ENCODE measurements at places on chromosomes 1 and 21.

DNA sequence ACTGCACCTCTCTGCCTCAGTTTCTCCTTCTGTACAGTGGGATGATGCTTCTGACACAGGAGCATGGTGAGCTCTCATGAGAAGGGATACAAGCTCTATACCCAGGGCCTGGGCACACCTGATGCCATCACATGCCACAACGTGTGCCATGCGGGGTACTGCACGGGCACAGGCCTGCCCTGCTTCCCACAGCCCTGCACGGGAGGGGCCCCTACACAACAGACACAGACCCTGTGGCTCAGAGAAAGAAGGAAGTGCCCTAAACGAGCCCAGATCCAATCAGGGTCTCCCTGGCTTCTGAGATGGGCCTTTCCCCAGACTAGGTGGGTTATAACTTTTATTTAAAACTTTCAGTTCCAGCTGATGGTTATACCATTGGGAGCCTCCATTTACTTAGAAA lies 24.6 kb downstream of the C2CD2 start:
- no peak for DNase-seq

DNA sequence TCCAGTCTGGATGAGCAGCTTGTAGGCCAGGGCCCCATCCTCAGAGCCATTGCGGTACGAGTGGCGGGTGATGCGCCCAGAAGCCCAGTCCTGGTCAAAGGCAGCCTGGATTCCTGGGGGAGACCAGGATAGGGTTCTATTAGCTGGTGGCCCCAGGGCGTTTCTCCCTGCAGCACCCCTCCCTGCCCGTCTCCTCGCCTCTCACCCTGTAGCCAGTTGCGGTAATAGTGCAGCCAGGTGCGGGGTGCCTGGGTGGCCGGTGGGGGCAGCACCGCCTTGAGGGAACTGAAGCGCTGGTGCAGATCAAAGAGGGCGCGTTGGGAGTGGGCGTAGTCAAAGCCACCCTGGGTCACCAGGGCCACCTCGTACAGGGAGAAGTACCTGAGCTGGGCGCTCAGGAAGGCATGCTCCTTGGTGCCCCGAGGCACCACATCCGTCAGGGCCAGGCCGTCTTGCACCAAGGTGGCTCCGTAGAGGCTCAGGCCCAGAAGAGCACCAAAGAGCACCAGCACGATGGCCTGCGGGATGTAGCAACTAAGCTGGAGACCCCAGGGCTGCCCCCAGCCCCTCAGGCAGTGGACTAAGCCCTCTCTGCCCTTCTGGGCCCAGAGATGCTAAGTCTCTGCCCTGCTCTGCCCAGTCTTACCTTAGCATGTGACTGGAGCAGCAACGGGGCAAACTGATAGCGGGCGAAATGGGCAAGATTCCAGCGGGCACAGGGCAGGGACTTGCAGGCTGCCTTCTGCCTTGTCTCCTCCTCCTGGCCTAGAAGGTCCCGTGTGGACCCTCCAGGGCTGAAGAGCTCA lies 15.7 kb downstream of the PTCH2 start:
- DNase-seq, result no peak

- no peak for DNase-seq
These were observed 6.4 kb upstream of the LRP8 start for GRCh38 chr1:53334312-53334711.

DNA sequence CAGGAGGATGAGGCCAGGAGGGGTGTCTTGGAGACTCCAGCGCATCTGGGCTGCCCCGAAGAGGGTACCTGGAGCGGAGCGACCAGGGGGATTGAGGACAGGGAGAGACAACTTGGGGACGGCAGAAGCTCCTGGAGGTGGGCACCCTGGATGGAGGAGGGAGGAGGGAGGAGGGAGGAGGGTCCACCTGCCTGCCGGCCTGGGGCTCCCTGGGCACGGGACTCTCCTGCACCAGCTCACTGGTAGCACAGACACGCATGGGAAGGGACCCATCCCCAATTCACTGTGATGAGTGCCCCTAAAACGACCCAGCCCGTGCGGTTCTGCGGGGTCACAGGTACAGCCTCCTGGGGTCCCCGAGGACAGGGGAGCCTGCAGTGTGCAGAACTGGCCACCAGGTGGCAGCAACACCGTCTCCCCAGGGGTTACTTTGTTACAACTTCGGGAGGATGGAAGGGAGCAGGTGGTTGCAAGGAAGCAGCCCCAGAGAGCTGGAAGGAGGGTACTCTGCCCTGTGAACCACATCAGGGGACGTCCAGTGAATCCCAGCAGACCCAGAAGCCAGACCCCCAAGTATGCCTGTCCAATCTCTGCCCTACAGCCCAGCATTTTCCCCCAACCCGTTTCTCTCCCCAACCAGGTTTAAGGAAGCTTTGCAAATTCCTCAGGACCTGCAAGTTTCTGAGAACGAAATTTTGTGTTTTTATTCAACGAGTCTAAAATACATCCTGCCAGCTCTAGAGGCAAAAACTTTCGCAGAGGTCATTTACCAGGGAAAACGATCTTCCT lies 482.4 kb downstream of the NPHP4 start:
- DNase-seq, result peak; percentile 40

DNA sequence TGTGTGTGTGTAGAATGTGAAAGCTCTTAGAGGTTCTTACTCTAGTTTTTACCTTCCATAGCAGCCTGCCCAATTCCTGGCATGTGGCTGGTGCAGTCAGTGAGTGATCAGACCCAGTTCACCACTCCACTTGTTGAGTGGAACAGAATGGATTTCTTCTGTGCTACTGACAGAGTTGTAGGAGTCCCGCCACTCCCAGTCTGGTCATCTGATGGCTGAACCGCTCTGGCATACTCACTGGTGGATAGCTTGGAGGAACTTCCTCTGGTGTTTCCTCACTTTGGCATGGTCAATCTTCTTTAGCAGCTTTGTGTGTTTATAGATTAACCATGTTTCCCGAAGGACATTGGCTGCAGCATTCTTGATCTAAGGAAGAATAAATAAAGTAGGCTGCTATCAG lies 106.7 kb upstream of the ADAR start:
- DNase-seq, result no peak

DNA sequence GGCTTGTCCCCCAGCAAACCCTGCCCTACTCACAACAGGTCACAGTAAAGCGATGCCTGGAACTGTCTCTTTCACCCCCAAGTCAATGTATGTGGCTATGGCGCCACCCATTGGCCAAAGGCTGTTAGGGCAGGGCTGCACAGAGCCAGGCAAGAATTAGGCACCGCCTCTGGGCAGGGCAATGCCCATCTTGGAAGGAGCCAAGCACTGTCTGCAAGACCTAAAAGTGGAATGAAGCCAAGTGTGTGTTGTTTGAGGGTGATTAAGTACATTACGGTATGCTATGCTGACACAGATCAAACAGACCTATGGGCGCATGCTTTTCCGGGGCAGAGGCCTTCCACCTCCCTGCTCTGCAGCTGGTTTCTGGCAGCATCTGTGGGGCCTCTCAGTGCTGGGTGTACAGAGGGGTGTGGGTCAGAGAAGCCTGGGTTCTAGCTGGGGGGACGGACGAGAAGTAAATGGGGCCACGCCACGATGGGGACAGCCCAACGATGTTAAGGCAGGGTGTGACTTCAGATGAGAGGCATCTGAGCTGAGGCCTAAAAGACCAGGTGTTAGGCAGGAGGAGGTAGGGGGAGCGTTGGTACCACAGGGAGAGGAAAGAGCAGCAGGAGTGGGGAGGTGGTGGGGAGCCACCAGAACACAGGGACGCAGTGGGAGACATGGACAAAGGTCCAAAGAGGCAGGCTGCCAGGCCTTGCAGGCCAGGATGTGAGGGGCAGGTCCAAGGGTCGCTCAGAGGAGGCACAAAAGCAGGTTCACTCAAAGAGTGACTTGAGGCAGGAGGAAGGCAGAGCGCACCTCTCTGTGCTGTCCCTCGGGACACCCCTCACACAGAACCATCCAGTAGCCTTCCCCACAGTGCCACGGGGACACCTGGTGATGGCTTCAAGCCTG lies 49.8 kb downstream of the ACOT7 start:
- DNase-seq, result peak; percentile 29

GRCh38 chr1:114189398-114189797 lies 35.7 kb upstream of the SYT6 start:
- no peak for DNase-seq

- no peak for DNase-seq
These were observed 19.1 kb upstream of the SPAG17 start for GRCh38 chr1:118204105-118204504.

- no peak for DNase-seq
These were observed at the start of gene FABP3 for GRCh38 chr1:31373056-31373896. Gene FABP3 (minus strand): TSS chr1:31373076. CDS start chr1:31373014, 62 bp downstream.

DNA sequence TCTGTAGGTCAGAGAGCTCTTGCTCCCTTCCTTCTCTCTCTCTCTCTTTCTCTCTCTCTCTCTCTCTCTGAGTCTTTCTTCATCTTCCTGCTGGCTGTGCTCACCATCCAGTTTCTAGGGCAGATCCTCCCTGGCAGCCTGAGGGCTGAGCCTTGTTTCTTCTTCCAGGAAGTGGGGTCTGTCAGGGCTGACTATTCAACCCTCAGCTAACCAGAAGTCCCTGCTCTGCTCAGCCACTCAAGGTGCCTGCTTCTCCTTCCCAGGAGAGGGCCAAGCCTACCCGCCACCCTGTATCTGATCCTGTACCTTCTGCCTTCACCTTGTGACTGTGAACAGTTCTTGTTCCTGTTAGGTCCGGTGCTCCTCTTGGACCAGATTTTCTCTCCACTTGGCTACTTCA lies 107.6 kb upstream of the ETV3 start:
- no peak for DNase-seq

- no peak for DNase-seq
These were observed 51.5 kb downstream of the CNST start for GRCh38 chr1:246617768-246618167.

GRCh38 chr1:151246786-151247185 lies 7.7 kb upstream of the PSMD4 start:
- no peak for DNase-seq

DNA sequence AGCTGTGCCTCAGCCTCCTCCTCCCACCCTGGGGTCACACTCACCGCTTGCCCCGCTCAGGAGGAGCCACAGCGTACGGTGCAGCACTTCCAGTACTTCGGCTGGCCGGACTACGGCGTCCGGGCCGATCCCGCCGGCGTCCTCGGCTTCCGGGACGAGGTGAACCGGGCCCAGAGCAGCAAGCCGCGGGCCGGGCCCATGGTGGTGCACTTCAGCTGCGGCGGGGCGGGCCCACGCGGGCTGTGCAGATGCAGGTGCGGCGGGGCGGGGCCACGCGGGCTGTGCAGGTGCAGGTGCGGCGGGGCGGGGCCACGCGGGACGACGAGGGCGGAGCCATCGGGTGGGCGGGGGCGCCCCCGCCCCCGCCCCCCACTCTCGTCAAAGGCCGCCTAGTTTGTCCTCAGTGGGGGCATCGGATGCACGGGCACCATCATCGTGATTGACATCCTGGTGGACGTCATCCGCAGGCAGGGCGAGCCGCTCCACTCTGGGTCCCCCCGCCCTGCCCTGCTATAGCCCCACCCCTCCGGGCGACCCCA lies 5.5 kb downstream of the RNF223 start:
- DNase-seq, result no peak

GRCh38 chr1:16440131-16440469 lies 424 bp upstream of the NECAP2 start:
- DNase-seq, result no peak

GRCh38 chr1:43143441-43143888 lies 28.6 kb downstream of the EBNA1BP2 start:
- DNase-seq, result no peak

DNA sequence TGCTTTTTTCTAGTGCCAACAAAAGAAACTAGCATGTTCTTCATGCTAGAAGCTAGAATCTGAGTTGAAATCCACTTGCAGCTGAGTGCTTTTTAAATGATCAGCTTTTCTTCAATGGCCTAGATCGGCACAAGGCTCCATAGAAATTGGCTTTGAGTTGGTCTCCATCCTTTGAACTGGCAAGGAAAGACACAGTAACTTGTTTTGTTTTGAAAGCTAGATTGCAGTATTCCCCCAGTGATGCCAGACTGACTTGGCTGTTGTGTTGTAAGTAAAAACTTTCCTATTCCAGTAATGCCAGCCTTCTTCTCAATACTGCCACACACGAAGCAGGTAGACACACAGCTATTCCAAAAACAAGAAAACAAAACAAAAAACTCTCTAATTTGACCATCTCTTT lies 139.1 kb downstream of the FMN2 start:
- DNase-seq, result no peak

GRCh38 chr1:77540501-77541161 lies 141.8 kb downstream of the ZZZ3 start:
- DNase-seq, result no peak

DNA sequence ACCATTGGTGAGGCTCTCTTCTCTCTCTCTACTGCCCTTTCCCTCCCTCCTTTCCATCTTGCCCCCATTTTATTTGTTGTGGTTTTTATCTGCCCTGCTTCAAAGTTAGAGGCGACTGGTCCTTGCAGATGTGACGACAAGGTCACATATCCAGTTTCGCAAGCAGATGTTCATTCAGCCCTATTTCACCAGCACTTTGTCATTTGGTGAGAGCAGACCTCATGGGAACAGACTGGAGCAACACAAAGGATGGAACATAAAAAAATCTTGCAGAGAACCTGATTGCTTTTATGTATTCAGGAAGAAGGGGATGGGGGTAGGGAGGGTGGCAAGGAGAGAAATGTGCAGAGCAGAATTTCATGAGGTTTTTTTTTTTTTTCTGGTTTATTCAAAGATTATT lies 84.3 kb downstream of the ELAVL4 start:
- DNase-seq, result no peak

Measured in stimulated activated CD8-positive, alpha-beta memory T cell treated with anti-CD3 and anti-CD28 coated beads, Interleukin-4, amount 100 ng/mL, for 4 hours (primary cell).